ENCODE measurements at places on chromosomes 7 and 10.

DNA sequence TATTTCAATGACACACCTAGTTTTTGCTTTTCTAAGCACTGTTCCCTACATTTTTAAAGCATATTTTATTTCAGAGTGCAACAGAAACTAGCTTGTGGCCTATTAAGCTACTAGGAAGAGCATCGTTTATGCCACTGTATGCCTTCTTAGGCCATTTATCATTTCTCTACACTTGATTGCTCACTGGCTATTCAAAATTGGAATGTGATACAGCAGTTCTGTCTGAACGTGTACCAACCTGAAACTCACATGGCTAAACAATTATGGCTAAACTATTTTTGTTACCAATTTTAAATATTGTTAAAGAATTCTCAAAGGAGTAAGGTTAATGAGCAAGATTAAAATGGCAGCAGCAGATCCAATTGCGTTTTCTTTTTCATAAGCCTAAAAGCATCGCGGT is 105.2 kb downstream of the GSAP start:
- no peak for DNase-seq

DNA sequence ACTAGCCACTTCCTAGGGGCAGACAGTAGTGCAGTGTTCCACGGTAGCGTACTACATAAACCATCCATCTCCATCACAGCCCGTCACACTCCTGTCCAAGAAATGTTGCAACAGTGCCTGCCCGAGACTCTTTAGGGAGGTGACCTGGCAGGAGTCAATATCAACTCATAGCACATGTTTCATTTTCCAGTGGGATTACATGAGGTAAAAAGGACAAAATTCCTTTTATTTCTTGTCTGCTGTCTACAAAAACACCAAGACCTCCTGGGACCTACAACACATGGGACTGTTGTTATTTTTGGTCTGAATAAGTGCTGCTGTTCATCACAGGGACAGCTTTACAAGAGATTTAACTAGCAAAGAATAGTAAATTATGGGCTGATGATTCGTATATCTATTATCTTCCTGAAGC is 99.9 kb downstream of the MPP7 start:
- no peak for DNase-seq

DNA sequence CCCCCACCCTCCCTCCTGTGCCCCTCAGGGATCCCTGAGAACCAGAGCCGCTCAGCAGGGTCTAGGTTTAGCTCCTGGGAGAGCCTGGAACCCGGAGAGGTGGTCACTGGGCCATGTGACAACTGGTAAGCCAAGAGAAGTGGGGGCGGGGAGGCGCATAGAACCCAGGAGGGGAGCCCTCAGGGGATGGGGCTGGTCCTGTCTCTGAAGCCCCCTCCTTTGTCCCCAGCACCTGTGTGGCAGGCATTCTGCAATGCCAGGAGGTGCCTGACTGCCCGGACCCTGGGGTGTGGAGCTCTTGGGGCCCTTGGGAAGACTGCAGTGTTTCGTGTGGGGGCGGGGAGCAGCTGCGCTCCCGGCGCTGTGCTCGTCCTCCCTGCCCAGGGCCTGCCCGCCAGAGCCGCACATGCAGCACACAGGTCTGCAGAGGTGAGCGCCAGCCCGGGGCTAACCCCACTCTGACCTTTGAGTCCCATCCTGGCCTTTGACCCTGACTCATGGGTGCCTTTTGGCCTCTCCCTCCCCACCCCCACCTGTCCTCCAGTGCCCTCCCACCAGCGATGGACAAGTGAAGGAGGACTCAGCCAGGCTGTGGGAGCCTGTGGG is 22.4 kb upstream of the ZNF862 start:
- no peak for DNase-seq

- no peak for DNase-seq
Observed at GRCh38 chr7:136692221-136692620, 176.2 kb upstream of the CHRM2 start.

GRCh38 chr10:70905071-70906021 is 17.0 kb upstream of the PCBD1 start:
- DNase-seq, result no peak

DNA sequence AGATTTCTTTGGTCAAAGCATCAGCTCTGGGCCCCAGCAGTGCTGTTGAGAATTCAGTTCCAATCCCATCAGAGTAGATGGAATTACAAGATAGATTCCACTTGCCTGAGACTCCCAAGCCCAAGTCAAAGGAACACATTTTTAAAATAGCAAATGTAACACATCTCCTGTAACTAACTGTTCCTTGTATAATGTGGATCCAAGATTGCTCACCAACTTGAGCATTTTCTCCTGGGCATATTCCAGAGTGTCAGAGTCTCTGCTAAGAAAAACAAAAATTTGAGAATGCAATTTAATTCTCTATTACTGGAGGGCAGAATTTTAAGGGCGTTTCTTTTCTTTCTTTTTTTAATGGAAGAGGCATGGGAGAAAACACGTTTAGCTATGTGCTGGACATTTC is 136.7 kb downstream of the NEBL start:
- DNase-seq, result no peak

GRCh38 chr10:44684661-44685060 is 226.5 kb upstream of the TMEM72 start:
- no peak for DNase-seq

GRCh38 chr10:11245095-11245479 is 227.4 kb downstream of the CELF2 start:
- no peak for DNase-seq

- peak; percentile 39 for DNase-seq
Observed at GRCh38 chr10:84499846-84500245, 171.5 kb downstream of the CCSER2 start.

DNA sequence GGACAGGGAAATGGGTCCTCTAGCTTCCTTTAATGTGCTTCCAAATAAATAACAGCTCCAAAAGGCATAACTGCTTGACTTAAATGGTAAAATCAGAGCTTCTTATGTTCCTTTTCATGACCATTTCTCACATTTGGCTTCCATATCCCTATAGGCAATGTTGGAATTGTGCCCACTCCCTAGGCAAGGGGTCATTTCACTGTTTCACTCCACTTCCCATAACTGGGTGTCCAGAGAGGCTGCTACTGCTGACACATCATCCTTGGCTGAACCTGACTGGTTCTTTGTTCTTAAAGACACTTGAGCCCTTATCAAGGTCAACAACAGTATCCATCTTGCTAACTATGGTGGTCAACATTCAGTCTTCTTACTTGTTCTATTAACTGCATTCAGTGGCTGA is 37.1 kb downstream of the PRTFDC1 start:
- no peak for DNase-seq

DNA sequence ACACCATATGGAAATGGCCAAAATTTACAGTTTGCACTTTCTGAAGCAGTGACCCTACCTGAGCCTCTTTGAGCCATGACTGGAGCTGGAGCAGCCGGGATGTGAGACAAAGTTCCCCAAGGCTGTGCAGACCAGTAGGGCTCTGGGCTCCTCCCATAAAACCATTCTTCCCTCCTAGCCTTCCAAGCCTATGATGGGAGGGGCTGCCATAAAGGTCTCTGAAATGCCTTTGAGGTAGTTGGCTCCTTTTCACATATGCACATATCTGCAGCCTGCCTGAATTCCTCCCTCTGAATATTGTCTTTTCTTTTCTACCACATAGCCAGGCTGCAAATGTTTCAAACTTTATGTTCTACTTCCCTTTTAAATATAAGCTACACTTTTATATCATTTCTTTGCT is 516.6 kb upstream of the POM121L12 start:
- no peak for DNase-seq

DNA sequence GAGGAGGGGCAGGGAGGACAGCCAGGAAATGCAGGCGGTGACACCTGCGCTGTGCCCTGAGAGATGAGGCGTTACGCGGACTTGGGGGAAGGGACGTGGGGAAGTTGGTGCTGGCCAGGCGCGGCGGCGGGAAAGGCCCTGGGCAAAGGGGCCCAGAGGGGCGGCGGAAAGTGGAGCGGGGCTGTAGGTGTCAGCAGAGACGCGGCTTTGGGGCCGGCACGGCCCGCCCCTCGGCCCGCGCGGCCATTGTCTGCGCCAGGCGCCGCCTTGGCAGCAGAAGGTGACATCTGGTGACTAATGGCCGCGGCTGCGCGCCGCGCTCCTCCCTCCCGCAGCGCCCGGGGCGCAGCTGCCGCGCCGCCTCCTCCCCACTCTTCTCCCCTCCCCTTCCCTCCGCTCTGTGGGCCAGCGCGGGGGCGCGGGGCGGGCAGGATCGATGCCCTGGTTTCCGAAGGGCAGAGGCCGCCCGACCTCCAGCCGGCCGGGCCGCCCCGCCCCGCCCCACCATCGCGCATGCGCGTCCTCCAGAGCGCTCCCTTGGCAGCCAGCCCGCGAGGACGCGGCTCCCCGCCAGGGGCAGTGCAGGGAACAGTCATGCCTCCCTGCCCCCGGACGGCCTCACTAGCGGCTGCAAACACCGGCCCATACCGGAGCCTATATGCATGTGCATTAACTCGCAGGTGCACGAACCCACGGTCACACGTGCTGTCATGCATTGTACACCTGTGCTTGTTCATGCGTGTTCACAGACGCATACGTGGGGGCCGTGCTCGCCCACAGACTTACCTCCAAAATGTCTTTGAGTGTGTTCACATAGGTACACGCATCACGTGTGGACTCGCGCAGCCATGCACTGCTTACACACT is 269.6 kb downstream of the RPS24 start:
- peak; percentile 82 for DNase-seq

- no peak for DNase-seq
Observed at GRCh38 chr7:98826387-98826786, 43.4 kb downstream of the TMEM130 start.

DNA sequence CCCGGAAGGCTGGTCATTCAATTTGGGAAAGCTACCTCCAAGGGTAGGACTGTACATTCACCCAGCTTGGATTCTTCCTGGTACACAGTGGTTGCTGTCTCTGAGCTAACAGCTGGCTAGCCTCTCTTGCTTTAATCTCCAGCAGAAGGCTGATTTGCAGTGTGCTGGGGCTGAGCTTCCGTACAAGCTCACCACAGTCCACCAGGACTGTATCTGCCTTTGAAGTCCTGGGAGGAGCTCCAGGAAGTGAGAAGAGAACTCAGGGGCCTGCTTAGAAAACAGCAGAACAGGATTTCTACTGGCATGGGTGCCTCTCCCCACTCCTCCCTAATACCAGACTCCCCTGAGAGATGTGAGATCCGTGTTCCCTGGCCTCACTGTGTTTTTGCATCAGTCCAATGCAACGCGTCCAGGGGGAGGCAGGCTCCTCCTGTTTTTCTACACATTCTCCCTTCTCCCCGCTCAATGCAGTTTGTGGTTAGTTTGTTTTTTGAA is 6.6 kb downstream of the AFAP1L2 start:
- peak; percentile 45 for DNase-seq

- no peak for DNase-seq
Observed at GRCh38 chr7:29109899-29110298, 36.4 kb downstream of the CPVL start.

DNA sequence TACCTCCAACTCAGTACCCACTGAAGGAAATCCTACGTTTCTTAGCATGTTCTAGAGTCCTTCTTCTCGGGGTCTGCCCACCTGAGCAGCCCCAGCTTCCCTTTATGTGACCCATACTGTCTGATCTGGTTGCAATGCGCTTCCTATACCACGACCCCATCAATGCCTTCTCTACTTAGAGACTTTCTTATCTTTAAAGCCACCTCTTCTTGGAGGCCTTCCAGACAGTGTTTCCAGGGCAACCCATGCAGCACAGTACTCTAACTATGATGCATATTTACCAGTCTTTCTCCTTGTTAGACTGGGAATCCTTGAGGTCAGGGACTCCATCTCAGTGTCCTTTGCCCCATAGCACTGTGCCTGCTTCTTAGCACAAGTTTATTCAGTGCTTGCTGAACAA is 54.5 kb upstream of the SLF2 start:
- no peak for DNase-seq

- peak; percentile 56 for DNase-seq
Observed at GRCh38 chr7:24979470-24979862, 512 bp downstream of the OSBPL3 start.

- no peak for DNase-seq
Observed at GRCh38 chr7:37118004-37118403, 330.7 kb downstream of the ELMO1 start.

GRCh38 chr10:71236822-71237682 is 24.7 kb downstream of the UNC5B start:
- no peak for DNase-seq

DNA sequence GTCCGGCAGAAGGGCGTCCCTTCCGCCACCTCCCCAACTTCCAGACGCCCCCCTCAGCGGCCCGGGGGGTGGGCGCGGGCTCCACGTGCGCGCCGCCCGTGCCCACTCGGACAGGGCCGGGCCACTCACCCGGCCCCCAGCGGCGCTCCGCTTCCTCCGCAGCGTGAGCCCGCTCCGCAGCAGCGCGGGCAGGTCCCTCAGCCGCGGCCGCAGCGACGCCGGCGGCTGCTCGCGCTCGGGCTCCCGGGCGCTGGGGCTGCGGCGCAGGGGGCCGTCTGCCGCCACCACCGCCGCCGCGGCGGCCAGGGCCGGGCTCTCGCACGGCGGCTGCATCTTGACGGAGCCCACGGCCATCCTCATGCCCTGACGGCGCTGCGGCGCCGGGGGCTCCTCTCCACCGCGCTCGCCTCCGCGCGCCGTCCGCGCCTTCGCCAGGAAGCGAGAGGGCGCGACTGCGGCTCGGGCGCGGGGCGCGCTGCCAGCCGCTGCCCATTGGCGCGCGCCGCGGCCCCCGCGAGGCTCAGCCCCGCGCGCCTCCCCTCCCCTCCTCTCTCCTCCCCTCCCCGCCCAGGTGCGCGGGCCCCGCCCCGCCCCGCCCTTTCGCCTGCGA is at the start of gene RAPGEF5:
TSS of gene RAPGEF5 (minus strand) at position 454 of the 610 bp plus-strand sequence. CDS start at position 360, 94 bp downstream.
- DNase-seq, result no peak

- DNase-seq, result no peak
Observed at GRCh38 chr7:130272381-130273080, 5.9 kb downstream of the CPA2 start.

DNA sequence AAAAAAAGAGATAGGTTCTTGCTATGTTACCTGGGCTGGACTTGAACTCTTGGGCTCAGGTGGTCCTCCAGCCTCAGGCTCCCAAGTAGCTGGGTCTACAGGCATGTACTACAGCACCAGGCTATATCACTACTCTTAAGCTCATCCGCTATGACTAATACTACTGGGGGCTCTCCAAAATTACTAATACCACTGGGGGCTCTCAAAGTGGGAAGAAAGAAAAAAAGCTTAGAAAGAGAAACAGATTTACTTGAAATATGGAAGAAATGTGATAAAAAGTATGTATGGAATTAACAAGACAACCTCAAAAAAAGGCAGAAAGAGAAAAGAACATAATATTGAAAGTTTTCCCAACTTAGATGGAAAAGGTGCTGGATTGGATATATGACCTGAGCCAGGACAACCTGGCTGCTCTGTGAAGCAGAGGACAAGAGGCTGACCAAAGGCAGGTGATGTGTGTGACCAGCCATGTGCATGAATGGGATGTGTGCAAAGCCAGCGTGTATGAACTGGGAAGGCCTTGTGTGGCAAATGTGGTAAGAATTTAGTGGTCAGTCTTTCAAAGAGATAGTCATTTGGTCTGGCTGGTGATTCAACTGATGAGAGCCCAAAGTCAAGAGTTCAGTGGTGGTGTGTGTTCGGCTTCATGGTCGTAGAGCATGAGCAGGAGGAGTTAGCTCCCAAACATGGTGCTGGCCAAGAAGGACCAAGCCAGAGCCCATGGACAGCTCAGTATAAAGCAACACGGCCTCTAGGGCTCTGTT is 232.4 kb upstream of the KLF14 start:
- peak; percentile 85 for DNase-seq

Data from amniotic epithelial cell (primary cell).